ENCODE measurements at places on chromosomes 4 and X.

DNA sequence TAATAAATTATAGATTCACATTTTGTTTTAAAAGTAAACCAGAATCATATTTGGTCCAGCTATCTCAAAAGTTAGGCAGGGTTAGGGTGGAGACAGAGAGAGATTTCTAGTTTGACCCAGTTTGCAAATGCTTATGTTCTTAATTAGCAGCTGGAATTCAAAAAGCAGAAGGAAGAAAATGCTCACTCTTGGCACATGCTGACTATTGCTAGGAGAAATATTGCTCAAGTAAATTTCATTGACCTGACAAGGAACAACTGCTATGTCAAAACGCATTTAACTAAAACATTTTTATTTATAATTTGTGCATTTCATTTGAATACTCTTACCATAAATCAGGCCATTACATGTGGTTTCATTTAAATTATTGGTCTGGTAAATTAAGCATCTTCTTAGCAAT is 131.8 kb downstream of the GLRA3 start:
- no peak overlapping the region for H3K27ac ChIP-seq
- no peaks in the 10 kb centered on the region for H3K36me3 ChIP-seq
- H3K4me3 ChIP-seq: no peak overlapping the region
- DNase-seq: no peak

- peaks cover 16% of the 10 kb centered on the region for H3K27me3 ChIP-seq
- DNase-seq: no peak
- H3K36me3 ChIP-seq: no peaks in the 10 kb centered on the region
- H3K27ac ChIP-seq: no peak overlapping the region
These were observed 2618.1 kb downstream of the ARAP2 start for GRCh38 chr4:33626221-33626620.

- no peak for DNase-seq
- no peaks in the 10 kb centered on the region for H3K4me1 ChIP-seq
- no peak overlapping the region for H3K27ac ChIP-seq
- no peak overlapping the region for H3K4me3 ChIP-seq
These were observed 40.2 kb upstream of the NUDT10 start for GRCh38 chrX:51292421-51292820.

DNA sequence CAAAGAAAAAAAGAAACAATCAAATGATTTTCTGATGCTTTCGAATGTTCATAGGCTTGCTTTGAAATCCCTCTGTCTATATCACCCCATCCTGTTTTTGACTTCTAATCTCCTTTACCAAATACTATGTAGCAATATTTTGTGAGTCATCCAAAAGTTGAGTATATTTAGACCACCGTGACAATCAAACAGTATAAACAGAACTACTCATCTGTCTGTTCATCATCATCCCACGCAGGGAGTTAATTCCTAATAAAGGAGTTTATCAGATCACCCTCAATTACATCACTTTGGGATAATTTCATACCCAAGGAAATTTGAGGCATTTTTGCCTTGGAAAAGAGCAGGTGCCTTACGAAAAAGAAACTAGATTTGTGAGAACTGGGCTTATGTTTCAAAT is 212.9 kb downstream of the CBR4 start:
- DNase-seq: no peak
- H3K4me3 ChIP-seq: no peak overlapping the region
- H3K27me3 ChIP-seq: no peaks in the 10 kb centered on the region

GRCh38 chr4:138696058-138696457 is 319.5 kb upstream of the NOCT start:
- H3K36me3 ChIP-seq: peaks cover 2% of the 10 kb centered on the region
- H3K4me1 ChIP-seq: peaks cover 26% of the 10 kb centered on the region
- H3K27me3 ChIP-seq: no peaks in the 10 kb centered on the region
- H3K27ac ChIP-seq: no peak overlapping the region

DNA sequence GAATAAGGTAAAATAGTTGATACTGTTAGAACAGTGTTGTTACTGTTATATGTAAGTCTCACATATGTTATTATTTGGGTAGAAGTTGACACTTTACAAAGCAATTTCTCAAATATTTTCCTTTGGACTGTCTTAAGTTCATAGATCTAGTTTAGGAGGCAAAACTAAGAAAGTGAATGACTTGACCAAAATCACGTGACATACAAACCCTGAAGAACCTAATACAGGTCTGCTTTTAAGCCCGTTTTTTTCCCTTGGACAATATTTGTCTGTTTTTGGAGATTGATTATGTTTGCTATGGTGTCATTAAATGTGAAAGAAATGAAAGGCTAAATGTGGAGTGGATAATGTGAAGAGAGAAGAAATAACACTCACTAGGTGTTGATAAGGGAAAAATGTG is 644.9 kb upstream of the PITX2 start:
- H3K36me3 ChIP-seq: no peaks in the 10 kb centered on the region
- H3K4me3 ChIP-seq: no peak overlapping the region
- H3K27me3 ChIP-seq: peaks cover 49% of the 10 kb centered on the region
- no peak overlapping the region for H3K27ac ChIP-seq
- peaks cover 8% of the 10 kb centered on the region for H3K4me1 ChIP-seq

DNA sequence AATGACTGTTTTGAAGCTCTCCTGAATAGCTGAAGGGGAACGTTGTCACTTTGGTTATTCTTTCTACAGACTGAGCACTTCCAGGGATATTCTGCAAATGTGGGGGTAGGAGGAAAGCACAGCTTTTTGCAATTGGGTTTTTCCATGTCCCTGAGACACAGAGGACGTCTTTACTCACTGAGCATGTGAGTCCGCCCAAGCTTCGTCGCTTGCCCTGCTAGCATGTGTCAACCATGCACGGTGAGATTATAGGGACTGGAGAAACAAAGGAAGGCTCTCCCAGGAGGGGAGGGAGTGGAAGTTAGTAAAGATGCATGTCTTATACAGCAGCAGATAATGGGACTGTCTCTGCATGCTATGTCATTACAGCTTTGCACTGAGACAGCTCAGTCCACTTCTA is 111.5 kb upstream of the SFRP2 start:
- no peak overlapping the region for H3K27ac ChIP-seq
- no peaks in the 10 kb centered on the region for H3K4me1 ChIP-seq
- DNase-seq: no peak
- H3K27me3 ChIP-seq: peaks cover 15% of the 10 kb centered on the region

All from chondrocyte (in vitro differentiated cells).